Aorta (tissue), 5 donors: ENCODE measurements at places on chromosomes 1 and 21. TPM values are rescaled to one million over a fixed set of nuclear protein-coding genes. Genes with fewer than 3 reads are reported as not detected.

- DNase-seq = no peak
- no peak overlapping the region for H3K4me3 ChIP-seq
- H3K27ac ChIP-seq = no peak overlapping the region
- H3K4me1 ChIP-seq = peaks cover 2% of the 10 kb centered on the region
Observed at GRCh38 chr1:24048205-24048869, 63.6 kb downstream of the MYOM3 start.

- H3K36me3 ChIP-seq = no peaks in the 10 kb centered on the region
- peak; percentile 65 for DNase-seq
- no peaks in the 10 kb centered on the region for H3K4me1 ChIP-seq
- no peaks in the 10 kb centered on the region for H3K27me3 ChIP-seq
- H3K27ac ChIP-seq = no peak overlapping the region
Observed at GRCh38 chr1:154714638-154715037, 106.7 kb upstream of the ADAR start.

- H3K27ac ChIP-seq = no peak overlapping the region
- no peak for DNase-seq
- H3K4me1 ChIP-seq = no peaks in the 10 kb centered on the region
- no peak overlapping the region for H3K4me3 ChIP-seq
- H3K27me3 ChIP-seq = no peaks in the 10 kb centered on the region
- H3K36me3 ChIP-seq = no peaks in the 10 kb centered on the region
Observed at GRCh38 chr1:26608895-26609294, 79.3 kb downstream of the RPS6KA1 start.

ARTN gene
- 1.8 TPM for total RNA-seq

DNA sequence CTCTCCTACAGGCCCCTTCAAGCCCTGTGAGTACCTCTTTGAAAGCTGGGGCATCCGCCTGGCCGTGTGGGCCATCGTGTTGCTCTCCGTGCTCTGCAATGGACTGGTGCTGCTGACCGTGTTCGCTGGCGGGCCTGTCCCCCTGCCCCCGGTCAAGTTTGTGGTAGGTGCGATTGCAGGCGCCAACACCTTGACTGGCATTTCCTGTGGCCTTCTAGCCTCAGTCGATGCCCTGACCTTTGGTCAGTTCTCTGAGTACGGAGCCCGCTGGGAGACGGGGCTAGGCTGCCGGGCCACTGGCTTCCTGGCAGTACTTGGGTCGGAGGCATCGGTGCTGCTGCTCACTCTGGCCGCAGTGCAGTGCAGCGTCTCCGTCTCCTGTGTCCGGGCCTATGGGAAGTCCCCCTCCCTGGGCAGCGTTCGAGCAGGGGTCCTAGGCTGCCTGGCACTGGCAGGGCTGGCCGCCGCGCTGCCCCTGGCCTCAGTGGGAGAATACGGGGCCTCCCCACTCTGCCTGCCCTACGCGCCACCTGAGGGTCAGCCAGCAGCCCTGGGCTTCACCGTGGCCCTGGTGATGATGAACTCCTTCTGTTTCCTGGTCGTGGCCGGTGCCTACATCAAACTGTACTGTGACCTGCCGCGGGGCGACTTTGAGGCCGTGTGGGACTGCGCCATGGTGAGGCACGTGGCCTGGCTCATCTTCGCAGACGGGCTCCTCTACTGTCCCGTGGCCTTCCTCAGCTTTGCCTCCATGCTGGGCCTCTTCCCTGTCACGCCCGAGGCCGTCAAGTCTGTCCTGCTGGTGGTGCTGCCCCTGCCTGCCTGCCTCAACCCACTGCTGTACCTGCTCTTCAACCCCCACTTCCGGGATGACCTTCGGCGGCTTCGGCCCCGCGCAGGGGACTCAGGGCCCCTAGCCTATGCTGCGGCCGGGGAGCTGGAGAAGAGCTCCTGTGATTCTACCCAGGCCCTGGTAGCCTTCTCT is 23.5 kb downstream of the UBE2T start:
- no peak overlapping the region for H3K27ac ChIP-seq
- DNase-seq = no peak
- no peak overlapping the region for H3K4me3 ChIP-seq
- no peaks in the 10 kb centered on the region for H3K36me3 ChIP-seq
- no peaks in the 10 kb centered on the region for H3K4me1 ChIP-seq
- no peaks in the 10 kb centered on the region for H3K27me3 ChIP-seq

DNA sequence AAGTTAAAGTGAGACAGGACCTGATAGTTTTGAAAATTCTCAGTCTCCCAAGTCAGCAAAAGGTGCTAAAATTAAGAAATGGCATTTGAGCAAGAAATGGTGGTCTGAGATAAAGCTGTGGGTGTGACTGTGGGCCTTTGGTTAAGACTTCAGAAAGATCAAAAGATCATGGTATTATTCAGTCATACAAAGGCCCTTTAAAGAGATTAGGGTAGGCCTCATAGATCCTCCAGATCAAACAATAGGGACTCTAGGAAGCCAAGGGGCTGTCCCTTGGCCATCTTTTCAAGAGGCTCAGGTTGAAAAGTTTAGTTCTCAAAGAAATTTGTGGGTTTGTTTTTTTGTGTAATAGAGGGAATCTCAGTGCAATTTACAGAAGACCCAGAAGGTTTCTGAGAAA is 8.4 kb downstream of the HMGB4 start:
- no peak overlapping the region for H3K27ac ChIP-seq
- H3K4me3 ChIP-seq = no peak overlapping the region

EFHD2 gene
- total RNA-seq = 34.9 TPM

- DNase-seq = no peak
- no peaks in the 10 kb centered on the region for H3K36me3 ChIP-seq
- H3K4me3 ChIP-seq = no peak overlapping the region
- no peak overlapping the region for H3K27ac ChIP-seq
- H3K27me3 ChIP-seq = no peaks in the 10 kb centered on the region
Observed at GRCh38 chr1:119440721-119441307, 25.9 kb downstream of the HSD3B2 start.

- peaks cover 2% of the 10 kb centered on the region for H3K36me3 ChIP-seq
- H3K4me1 ChIP-seq = no peaks in the 10 kb centered on the region
- no peak overlapping the region for H3K27ac ChIP-seq
- H3K27me3 ChIP-seq = no peaks in the 10 kb centered on the region
- no peak overlapping the region for H3K4me3 ChIP-seq
Observed at GRCh38 chr1:162004441-162004950, 19.2 kb downstream of the OLFML2B start.

AIM2 gene
- total RNA-seq = 2.6 TPM

TMCC2 gene
- total RNA-seq = 6.2 TPM

BTBD8 gene
- total RNA-seq = 4.9 TPM

GRCh38 chr1:220113136-220113695 is 19.3 kb downstream of the IARS2 start:
- H3K27me3 ChIP-seq = no peaks in the 10 kb centered on the region
- no peak overlapping the region for H3K4me3 ChIP-seq
- no peak for DNase-seq
- H3K4me1 ChIP-seq = no peaks in the 10 kb centered on the region

DNA sequence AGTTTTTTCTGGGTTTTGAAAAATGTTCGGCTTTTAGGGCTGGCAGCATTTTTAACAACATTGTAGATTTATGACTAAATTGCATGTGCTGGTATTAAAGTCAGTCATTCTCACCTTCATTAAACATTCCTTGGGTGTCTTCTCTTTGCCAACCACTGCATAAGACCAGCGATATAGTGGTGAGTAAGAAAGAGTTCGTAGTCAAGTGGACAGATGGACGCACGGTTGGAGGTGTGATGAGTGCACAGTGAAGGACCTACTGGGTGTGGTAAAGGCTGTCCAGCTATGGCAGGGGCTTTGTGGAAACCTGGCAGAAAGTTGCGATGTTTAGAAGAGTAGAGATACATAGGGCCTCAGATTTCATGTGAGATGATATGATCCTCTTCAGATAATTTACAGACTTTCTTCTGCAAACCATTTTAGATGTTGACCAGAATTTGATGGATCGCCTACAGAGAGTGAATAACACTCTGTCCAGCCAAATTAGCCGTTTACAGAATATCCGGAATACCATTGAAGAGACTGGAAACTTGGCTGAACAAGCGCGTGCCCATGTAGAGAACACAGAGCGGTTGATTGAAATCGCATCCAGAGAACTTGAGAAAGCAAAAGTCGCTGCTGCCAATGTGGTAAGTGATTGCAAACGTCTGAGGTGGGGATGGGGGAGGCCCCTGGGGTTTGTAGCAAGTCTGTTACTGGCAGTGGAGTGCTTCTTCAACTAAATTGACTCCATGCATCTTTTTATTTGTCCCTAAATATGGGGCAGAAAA is 56.0 kb upstream of the LAMC2 start:
- no peak overlapping the region for H3K4me3 ChIP-seq
- H3K27me3 ChIP-seq = no peaks in the 10 kb centered on the region
- H3K27ac ChIP-seq = no peak overlapping the region

RPTN gene
- not detected for total RNA-seq

DNA sequence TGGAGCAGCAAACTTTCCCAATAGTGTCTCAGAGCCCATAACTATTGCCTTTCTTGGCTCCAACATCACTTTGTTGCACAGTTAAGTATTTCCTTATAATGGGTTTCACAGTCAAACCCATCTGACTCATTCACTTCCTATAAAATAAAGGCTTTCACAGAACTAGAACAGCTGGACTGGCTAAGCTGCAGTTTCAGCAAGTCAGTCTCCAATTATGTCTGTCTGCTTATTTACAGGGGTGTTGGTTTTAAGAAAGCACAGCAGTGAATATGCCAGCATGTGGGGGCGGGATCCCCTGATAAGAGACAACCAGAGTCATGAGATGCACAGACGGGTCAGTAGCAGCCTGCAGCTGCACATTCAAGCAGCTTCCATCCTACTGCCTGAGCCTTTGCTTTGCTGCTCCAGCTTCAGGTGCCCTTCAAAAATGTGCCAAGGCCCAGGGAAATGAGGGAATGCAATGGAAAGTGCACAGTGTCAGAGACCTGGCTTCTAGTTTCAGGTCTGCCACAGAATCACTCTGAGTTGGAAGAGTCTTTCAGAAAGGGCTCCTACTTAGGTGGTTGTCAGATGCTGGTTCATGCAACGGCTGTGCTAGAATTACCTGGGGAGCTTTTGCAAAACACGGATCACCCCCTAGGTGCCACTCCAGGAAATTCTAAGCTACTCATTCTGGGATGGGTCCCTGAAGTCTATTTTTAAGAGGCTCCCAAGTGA is 24.8 kb downstream of the RNF19B start:
- no peaks in the 10 kb centered on the region for H3K4me1 ChIP-seq
- no peak overlapping the region for H3K27ac ChIP-seq
- DNase-seq = no peak
- H3K4me3 ChIP-seq = no peak overlapping the region

DNA sequence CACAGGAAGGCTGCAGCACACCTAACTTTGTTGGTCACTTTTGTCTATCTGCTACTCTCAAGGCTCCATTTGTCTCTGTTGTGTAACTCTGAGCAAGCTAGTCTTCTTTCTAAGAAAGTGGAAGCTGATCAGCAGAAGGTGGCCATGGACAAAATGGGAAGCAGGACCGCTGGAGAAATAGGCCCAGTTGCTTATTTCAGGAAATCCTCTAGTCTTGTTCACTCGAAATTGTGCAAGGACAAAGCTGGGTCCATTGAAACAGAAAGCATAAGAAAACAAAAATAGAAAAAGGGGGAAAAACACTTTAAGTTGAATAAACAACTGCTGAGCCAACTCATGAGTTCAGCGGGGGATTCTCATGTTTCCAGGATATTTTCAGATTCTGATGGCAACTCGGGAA is 150.1 kb downstream of the PBX1 start:
- no peak overlapping the region for H3K27ac ChIP-seq
- H3K36me3 ChIP-seq = no peaks in the 10 kb centered on the region
- H3K4me1 ChIP-seq = peaks cover 9% of the 10 kb centered on the region
- no peaks in the 10 kb centered on the region for H3K27me3 ChIP-seq

PLXNA2 gene
- 37.3 TPM for total RNA-seq

DNA sequence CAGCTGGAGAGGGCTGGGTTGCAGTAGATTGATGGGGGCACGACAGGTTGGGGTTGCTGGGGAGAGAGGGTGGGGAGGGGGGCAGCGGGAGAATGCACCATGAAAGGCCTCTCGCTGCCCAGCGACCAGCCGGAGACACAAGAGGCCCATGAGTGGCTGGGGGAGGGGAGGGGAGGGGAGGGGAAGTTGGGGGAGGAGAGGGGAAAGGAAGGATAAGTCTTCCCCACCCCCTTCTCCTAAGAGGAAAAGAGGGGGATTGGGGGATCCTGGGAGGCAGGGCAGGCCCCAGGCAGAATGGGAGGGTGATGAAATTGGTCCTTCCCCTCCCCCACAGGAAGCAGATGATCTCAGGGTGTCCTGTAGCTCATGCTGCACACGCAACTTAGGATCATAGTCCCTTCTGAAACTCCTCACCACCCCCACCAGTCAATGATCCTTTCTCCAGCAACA is 45.7 kb downstream of the PAX7 start:
- H3K4me1 ChIP-seq = no peaks in the 10 kb centered on the region
- no peak for DNase-seq
- H3K4me3 ChIP-seq = no peak overlapping the region
- no peaks in the 10 kb centered on the region for H3K27me3 ChIP-seq
- H3K27ac ChIP-seq = no peak overlapping the region
- no peaks in the 10 kb centered on the region for H3K36me3 ChIP-seq

GRCh38 chr1:37391211-37392011 is 83.0 kb upstream of the ZC3H12A start:
- H3K4me3 ChIP-seq = no peak overlapping the region
- H3K36me3 ChIP-seq = no peaks in the 10 kb centered on the region
- no peak for DNase-seq
- H3K4me1 ChIP-seq = no peaks in the 10 kb centered on the region

DNA sequence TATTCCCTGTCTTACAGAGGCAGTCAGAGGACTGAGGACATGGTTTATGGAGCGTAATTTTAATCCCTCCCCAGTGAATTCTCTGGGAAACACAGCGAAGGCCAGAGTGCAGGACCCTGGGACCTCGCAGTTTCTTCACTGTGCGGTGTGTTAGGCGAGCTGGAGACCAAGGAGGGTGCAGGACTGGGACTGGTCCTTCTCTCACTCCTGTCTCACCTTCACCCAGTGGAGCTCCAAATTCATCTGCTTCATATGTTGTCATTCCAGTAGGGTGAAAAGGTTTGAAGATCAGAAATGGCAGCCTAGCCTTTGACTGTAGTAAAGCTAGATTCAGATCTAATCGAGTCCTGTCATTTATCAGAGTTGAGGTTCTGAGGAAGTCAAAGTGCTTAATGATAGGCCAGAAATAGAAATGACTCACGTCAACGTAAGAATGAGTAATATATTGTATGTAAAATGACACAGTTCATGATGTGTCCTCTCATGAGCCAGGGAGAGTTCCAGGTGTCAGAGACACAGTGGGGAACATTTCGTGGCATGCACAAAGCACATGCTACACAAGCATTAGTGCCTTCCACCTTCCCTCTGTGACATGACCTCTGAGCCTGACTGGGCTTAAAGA is 647.5 kb downstream of the SMYD3 start:
- no peaks in the 10 kb centered on the region for H3K36me3 ChIP-seq
- DNase-seq = no peak
- no peaks in the 10 kb centered on the region for H3K27me3 ChIP-seq
- no peak overlapping the region for H3K27ac ChIP-seq
- peaks cover 2% of the 10 kb centered on the region for H3K4me1 ChIP-seq

DNA sequence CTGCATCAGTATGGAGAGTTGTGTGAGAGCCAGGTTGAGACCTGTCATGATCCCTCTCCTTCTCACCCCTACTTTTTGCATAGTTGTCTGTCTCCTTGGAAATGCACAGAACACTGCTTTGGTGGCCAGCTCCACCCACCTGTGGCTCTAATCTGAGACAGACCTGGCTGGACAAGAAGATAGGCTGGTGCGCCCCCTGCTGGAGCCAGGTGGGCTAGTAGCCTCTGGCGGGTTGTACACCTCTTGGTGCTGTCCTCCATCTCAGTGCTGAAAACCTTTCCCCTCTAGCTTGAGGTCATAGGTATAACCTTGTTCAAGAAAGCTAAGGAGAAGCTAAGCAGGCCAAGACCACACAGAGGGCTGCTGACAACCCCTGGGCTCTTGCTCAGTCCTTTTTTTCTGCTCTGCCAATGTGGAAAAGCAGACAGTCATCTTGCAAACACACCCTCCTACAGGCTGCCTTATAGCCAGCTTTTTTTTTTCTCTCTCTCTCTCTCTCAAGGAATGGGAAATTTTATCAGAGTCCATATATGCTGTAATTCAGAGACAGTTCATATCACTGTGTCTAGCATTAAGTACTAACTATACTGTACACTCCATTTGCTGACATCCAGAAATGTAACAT is 58.8 kb upstream of the SPATA6 start:
- peaks cover 3% of the 10 kb centered on the region for H3K27me3 ChIP-seq
